Hepatic stellate cell (primary cell): ENCODE measurements at places on chromosomes 4 and X.

- DNase-seq: no peak
These were observed 300.3 kb upstream of the IGFBP7 start for GRCh38 chr4:57410331-57411052.

GRCh38 chrX:40709395-40709794 is 25.9 kb downstream of the MED14 start:
- no peak for DNase-seq

- DNase-seq: no peak
These were observed 200.5 kb downstream of the KDR start for GRCh38 chr4:54924891-54925290.

DNA sequence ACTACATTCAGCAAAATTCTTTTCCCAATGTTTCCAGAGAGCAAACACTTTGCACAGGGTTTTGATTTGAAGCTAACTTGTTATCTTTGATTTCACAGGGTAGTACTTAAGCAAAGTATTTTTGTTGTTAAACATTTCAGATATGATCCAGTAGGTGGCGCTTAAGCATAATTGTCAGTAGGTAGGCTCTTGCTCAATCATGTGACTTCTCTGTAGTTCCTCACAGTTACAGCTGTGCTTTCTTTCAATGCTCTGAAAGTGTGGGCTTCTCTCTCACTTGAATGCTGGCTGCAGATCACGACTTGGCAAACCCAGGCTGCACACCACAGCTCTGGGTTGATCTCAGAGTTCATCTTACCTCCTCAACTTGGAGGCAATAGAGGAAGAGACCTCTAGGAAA is 1016.5 kb downstream of the SH3BGRL start:
- DNase-seq: no peak

DNA sequence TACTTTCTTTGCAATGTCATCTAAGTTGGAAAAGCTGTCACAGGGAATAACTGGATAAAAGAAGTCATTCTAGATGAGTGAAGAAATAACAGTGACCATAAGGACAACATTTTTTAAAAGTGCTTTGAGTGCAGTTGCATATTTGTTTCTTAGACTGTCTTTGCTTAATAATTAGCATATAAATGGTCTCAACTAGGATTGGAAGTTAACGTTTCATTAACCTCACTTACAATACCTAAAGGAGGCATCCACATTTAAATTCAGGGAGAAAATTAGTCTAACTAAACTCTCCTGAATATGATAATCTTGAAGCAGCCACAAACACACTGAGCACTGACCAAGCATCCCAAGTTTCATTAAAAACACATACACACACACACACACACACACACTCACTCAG is 780.7 kb downstream of the PCDH18 start:
- DNase-seq: no peak

DNA sequence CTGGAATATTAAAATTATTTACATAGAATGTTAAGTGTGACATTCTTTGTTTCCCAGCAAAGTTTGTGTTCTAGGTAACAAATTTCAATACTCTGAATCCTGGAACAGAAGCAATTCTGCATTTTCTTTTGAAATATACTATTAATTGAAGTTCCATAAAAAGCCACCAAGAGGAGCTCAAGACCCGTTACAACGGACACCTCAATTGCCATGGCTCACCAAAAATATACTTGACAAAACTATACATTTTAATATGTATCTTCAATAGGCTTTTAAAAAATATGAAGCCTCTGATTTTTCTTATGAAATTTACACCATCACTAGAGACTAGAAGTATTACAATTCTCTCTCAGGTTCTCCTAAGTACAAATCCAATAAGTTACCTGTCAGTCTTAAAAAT is 111.4 kb downstream of the NYX start:
- no peak for DNase-seq

- DNase-seq: no peak
These were observed 75.7 kb downstream of the MED28 start for GRCh38 chr4:17690135-17690534.

DNA sequence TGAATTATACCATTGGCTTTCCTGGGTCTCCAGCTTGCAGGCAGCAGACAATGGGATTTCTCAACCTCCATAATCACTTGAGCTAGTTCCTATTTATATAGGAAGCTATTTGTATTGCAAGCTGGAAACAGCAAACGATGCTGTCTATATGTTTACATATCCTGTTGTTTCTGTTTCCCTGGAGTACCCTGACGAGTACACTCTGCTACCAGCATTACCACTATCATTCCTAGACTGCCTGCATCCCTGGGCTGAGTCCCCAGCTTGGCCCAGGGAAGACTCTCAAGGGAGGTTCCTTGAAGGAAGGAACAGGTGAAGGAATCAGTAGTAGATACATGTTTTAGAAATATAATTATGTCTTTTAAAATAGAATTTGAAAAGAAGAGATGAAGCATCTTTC is 81.4 kb downstream of the EVC2 start:
- no peak for DNase-seq

- DNase-seq: no peak
These were observed 359.1 kb downstream of the ZNF674 start for GRCh38 chrX:46185923-46186810.

DNA sequence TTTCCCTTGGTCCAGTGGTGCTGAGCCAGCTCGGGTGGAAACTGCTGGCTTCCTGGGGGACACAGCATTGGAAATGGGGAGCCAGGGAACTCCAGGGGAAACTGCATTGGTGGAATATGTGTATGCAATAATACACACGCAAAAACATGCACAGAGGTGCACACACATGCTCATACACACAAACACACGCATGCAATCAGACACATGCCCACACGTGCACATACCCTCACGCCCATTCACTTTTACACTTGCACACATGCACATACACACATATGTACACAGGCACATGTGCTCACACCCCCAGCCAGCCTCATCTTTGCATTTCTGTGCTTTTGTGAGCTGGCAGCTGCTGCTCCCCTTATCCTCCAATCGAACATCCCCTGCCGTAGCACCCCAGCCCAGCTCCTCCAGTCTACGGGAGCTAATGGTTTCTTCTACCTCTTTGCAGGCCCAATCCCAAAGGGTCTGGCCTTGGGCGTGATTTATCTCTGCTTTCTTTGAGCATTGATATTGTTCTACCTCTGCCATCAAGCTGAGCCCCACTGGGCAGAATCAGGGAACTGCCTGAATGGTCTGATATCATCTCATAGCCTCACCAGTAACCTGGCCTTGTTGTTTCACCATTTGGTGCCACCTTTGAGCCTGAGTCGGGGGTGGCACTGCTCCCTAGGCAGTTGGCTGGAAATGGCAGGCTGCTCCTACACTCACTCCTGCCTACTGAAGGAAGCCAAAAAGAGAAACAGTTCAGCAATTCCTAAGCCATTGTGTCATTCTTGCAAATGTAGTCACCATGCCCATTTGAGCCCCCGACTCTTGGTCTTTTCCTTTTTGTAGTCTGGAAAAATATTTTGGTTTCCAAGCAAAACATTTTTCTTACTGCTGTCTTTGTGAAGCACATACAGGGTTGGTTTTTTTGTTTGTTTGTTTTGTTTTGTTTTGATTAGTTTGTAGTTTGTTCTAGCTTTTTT is 104.4 kb upstream of the MAMLD1 start:
- peak; percentile 24 for DNase-seq

- peak; percentile 41 for DNase-seq
These were observed 436.2 kb downstream of the FAT4 start for GRCh38 chr4:125750828-125751466.

DNA sequence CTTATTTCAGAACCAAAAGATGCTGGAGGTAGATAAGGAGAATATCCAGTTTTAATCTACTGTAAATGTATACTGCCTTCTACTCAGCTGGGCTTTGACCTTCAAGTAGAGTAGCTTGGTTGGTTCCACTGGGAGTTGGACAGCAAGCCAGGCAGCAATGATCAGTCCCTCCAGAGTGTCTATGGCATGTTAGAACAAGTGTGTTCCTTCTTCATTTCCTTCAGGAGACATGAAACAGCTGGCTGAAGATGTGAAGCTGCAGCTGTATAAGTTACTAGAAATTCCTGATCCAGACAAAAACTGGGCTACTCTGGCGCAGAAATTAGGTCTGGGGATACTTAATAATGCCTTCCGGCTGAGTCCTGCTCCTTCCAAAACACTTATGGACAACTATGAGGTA is 111.1 kb downstream of the NFKB1 start:
- DNase-seq: no peak

DNA sequence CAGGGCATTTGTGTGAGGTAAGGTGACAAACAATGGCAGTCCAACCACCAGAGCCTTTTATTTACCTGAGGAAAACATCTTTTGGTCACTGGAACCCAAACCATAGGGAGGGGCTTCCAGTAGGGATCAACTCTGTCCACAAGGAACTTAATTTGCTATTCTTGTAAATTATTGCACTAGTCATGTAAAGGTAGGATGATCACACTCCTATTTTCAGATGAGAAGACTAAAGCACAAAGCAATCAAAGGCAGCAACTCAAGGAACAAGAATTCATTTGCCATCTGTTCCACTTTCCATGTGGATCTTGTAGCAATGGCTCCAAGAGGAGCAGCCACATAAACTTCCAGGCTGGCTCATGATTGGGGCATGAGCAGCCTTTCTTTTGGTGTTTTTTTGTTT is 35.3 kb downstream of the CD99L2 start:
- no peak for DNase-seq

DNA sequence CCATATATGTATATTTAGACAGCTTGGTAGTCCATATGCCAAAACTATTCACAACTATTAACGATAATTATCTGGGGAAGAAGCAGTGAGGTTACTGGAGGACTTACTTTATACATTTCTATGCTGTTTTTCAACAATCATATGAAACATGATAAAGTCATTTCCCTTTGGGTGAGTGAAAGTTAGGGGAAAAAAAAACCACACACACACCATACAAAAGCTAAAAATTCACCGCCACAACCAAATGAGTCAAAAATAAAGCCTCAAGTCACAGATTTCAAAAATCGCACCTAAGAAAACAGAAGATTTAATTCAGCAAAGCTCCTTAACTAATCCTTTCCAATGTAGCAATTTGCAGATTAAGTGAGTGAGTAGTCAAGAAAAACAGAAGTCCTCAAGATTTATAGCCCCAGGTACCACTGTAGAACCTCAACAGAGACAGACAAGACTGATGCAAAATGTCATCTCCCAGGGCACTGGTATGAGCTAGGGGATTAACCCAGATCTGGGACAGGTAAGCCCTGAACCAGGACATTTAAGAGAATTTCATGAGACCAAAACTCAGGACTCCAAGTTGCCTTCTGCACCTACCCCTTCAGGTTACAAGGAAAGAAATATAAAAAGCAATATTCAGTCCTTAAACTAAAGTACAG is 35.1 kb downstream of the SYTL4 start:
- DNase-seq: no peak

- no peak for DNase-seq
These were observed 35.9 kb upstream of the HPSE start for GRCh38 chr4:83370640-83370906.

- no peak for DNase-seq
These were observed 457.4 kb downstream of the CENPC start for GRCh38 chr4:67087897-67088296.

- DNase-seq: no peak
These were observed 14.5 kb downstream of the CDS1 start for GRCh38 chr4:84597450-84597849.

GRCh38 chr4:1414831-1415680 is 8.8 kb upstream of the NKX1-1 start:
- no peak for DNase-seq

- DNase-seq: peak; percentile 51
These were observed 51.2 kb upstream of the TADA2B start for GRCh38 chr4:6991771-6992557.

GRCh38 chrX:23661671-23662070 is 5.6 kb upstream of the PRDX4 start:
- DNase-seq: no peak

DNA sequence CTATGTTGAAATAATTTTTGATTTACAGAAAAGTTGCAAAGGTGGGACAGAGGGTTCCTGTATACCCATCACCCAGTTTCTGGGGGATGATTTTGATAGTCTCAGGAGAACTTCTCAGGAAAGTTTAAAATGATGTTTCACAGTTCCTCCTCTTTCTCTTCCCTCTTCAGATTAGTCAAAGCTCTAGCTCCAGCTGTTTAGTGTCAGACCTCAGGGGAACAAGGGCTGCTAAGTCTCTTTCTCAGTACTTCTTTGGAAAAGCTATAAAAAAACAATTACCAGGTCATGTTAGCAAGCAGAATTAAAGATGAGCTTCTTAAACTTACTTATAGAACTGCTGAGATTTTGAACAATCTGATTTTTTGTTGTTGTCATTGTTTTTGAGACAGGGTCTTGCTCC is 12.2 kb downstream of the IL13RA1 start:
- no peak for DNase-seq

- no peak for DNase-seq
These were observed 15.4 kb upstream of the JADE1 start for GRCh38 chr4:128793859-128794672.

GRCh38 chrX:130084631-130085237 is 25.6 kb downstream of the ELF4 start:
- DNase-seq: no peak

DNA sequence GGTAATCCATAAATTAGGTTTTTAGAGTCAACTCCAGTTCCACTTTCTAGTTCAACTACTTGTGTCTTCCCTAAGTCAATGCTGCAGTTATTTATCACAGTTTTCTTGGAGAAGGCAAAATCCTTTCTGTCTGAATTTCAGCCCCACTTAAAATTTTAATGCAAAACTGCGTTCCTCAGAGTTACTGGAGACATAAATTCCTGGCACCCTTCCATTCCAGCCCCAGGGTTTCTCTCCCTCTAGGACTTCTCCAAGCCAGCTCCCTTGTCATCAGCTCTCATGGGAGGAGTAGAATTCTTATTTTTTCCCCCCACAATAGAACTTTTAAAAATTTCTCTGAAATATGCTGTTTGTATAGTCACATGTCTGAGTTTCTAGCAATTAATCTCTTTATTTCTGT is 50.6 kb upstream of the PHOX2B start:
- no peak for DNase-seq

DNA sequence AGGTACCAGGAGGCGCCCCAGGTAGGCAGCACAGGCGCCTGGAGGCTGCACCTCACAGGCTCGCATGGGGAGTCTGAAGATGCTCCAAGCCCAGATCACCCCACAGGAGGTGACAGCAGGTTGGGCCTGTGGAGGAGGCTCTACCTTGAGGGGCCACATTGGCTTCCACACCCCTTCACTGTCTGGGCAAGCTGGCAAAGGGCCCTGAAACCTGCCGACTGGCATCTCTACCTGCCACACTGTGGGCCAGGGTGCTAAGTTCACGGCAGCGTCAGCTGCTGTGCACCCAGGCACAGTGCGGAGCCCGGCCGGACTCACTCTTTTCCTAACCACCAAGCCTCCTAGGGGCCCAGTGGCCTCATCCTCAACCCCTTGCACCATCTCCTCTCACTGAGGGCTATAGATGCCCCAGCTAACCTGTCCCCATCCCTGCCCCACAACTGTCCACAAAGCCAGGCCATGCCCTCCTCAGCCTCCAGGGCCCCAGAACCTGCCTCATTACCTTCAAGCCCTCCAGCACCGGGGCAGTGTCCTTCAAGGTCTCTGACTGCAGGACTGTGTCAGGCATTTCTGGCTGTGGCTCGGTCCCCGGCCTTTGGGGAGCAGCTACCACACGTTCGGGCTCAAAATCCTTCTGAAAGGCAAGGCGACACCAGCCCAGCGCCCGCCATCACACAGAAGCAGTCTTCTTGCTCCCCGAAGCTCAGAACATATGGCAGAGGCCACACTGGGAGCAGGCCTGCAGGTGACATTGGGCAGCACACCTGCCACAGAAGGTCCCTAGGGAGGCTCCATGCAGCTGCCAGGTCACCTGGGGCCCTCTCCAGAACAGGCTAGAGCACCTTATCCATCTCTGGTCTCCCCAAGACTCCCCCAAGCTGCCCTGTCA is 28.8 kb downstream of the FGFR3 start:
- no peak for DNase-seq

GRCh38 chr4:101065346-101065745 is 282.0 kb downstream of the PPP3CA start:
- DNase-seq: no peak
